Astrocyte of the spinal cord (primary cell): ENCODE measurements at places on chromosomes 5 and 9.

DNA sequence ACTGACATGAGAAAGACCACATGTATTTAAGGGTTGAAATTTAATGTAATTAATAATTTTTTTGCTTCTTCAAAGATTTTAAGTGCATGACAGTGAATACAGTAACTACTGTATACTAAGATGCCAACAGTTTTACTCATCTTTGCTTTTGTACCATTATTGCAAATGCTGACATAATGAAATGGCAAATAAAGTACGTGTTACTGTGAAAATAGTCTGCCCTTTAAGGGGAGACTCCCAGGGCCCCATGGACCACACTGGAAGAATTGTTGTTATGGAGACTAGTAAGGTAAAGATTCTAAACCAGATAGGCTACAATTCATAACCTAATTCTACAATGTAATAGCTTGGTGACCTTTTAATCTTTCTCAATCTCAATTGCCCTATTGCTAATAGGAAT is 84.7 kb downstream of the NR3C1 start:
- DNase-seq: no peak

- DNase-seq: no peak
Observed at GRCh38 chr9:93365427-93366118, 85.9 kb upstream of the FAM120A start.

DNA sequence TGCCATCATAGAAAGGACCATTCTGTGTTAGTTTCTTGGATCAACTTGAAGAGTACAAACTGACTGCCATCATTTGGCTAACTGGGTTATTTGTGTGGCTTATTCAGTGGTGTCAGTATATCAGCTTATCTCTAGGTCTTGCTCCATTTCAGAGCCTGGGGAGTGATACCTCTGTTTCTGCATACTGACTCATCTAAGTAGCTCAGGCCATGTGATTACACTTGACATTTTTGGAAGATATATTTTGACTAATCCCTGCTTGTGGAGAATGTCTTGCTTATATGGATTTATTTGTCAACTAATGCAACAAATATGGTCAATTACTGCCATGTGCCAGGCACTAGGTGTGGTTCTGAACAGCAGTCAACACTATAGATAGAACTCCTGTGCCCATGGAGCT is 311.7 kb downstream of the YTHDC2 start:
- DNase-seq: no peak

DNA sequence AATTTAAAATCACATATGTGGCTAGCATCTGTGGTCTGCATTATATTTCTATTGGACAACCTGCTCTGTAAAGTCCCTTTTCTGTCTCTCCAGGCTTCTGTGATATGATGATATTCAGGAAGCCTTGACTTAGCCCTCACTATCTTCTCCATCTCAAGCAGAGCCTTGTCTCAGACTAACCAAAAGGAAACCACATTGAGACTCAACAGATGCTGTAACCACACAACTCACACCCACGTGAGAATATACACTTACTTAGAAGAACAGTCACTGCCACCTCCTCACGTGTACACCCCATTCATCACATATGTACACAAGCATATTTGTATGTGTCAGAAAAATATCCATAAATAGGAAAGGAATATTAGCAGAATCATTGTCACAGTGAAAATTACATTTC is 33.6 kb downstream of the HTR4 start:
- no peak for DNase-seq

DNA sequence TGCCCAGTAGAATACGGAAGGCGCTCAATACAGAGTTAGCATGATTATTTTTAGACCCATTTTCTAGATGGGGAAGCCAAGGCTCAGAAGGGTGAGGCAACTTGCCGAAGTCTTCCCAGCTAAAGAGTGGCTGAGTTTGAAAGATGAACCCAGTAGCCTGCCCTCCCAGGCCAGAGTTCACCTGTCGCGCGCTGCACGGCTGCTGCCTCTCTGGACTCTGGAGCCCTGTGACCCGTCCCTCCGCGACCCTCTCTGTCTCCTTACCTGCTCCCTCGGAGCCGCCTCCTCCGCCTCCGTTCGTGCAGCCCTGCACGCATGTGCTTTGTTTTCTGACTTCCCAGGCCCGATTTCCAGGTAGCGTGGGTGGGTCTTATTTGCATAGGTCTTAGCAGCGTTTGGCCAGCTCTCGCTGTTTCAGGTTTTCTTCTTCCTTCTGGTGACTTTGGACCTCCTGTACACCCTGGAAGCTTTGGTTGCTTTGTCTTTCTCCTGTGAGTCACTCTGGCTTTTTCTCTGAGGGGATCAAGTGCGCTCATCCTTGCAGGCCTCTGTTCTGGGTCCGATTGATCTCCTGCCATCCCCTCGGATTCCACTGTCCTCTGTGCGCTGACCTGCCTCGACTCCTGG is at the start of gene RNF183:
Gene RNF183, minus strand, starts transcription at position 585 of the 627 bp plus-strand sequence. CDS start 5,192 bp downstream, outside the sequence.
- no peak for DNase-seq

DNA sequence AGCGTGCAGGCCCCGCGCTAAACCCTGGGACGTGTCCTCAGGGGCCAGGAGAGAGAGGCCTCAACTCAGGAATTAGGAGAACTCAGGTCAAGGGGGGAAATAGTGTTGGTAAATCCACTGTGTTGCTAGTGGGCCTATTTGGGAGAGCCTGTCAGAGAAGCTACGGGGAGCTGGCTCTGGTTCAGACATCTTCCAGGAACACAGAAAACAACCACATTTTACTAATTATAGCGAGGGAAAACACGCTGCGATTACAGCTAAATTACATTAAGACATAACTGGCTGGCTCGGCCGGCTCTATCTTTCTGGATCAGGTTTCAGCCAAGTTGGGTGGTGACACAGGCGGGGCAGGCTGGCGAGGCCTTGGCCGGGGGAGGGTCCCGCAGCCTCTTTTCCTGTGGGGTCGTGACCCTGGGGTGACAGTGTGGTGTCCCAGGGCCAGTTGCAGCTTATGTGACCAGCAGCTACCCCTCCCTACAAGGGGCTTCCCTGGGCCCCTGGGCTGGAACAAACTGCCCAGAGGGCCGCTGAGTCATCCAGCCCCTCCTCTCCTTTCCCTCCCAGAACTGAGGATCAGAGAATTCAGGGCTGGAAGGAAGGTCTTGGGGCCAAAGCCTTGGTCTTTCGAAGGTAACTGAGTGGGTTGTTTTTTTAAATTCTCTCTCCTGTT is 75.1 kb downstream of the FGF18 start:
- peak; percentile 84 for DNase-seq

DNA sequence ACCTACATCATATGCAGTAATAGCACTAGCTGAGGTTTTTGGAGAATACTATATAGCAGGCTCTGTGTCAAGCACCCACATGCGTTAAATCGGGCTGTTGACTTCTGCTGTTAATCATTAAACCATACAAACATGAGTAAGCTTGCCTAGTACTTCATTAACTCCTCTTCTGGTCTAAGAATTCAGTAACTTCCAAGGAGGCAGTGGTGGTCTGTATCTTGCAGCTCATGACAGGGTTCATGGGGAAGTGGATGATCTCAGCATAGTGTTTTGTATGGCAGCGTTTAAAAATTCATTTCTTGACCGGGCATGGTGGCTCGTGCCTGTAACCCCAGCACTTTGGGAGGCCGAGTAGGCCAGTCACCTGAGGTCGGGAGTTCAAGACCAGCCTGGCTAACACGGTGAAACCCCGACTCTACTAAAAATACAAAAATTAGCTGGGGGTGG is at the start of gene HAVCR1:
Gene HAVCR1, minus strand, starts transcription at position 24 of the 447 bp plus-strand sequence. CDS start 1,173 bp downstream, outside the sequence.
- no peak for DNase-seq

GRCh38 chr5:179795049-179795862 is 1.5 kb downstream of the LTC4S start:
- no peak for DNase-seq

- DNase-seq: no peak
Observed at GRCh38 chr5:68070591-68071281, 144.8 kb upstream of the PIK3R1 start.

GRCh38 chr5:102691434-102691833 is 63.7 kb upstream of the PAM start:
- DNase-seq: no peak

DNA sequence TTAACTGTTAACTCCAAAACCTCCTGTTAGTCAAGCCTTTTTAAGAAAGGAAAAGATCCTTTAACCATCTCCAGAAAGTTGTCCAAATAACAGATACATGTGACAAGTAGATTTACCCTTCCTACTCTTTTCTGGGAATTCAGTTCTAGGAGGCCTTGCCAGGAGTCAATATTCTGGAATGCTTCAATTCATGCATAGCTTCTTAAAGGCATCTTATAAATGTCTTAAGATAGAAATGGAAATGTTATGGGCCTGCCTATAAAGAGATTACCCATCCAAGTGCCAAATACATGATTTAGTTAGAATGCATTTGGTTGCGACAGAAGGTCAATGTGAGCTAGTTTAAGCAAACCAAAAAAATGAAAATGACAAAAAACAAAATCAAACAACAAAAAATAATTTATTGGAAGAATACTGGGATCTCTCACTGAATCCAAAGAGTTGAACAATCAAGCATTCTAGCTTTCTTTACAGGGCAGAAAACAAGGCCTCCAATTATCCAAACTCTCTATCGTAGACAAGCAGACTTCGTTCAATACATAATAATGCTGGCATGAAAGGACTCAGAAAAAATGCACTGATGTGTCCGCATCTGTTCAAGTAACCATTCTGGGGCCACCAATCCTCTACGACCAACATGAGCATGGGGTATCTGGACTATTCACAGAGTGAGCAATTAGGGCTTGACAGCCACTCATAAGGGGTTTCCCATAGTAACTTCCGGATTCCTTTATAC is 188.6 kb downstream of the CTNND2 start:
- no peak for DNase-seq

GRCh38 chr5:170644501-170644900 is 139.0 kb upstream of the GABRP start:
- no peak for DNase-seq

DNA sequence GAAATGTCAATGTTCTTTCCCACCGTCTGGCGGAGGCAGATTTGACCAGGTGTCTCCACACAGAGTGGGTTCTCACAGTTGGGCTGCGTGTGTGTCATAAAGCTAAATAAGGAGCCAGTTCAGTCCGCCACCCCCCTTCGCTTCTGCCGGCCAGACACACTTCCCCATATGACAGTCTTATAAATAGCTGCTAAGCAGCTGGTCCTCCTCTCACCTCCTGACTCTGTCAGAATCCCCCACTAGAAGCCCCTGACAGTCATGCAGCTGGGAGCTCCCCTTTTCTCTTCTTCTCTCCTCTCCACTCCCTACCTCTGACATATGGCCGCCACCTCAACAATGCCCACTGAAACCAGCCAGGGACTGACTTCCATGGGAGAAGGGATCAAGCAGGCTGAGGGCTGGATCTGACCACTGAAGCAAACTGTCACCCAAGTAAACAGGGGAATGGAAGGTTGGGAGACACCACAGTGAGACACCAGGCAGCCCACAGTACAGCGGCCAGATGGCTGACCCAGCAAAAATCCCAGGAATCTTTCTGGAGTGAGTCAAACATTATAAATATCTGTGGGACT is 141.9 kb upstream of the EFNA5 start:
- DNase-seq: peak; percentile 70
